Stimulated activated CD8-positive, alpha-beta memory T cell treated with anti-CD3 and anti-CD28 coated beads, Interleukin-2, amount 100 ng/mL, for 1 hour (primary cell): ENCODE measurements at places on chromosomes 13 and 19.

GRCh38 chr13:85545771-85546170 lies 253.4 kb downstream of the SLITRK6 start:
- no peak for DNase-seq

- DNase-seq = no peak
Observed at GRCh38 chr19:9431475-9431874, 3.9 kb downstream of the ZNF266 start.

DNA sequence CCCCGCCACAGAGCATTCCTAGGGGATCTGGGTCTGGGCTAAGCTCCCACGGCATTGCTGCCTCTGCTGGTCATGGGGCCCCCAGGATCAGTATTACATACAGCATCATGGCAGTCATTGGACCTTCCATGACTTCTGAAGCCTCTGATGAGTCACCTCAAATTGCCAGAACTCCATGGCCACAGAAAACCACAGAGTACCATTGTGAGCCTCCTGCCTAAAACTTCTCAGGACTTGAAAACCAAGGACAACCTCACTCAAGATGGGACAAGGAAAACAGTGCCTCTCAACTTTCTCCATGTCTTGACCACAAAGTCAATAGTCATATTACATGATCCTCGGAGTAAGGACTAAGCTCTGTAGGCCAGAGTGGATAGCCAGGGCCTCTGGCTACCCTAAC lies 306.0 kb downstream of the GPC5 start:
- no peak for DNase-seq

- no peak for DNase-seq
Observed at GRCh38 chr19:50030225-50030624, 4.4 kb downstream of the ZNF473 start.

- DNase-seq = no peak
Observed at GRCh38 chr13:33375421-33375820, 89.9 kb upstream of the STARD13 start.

- DNase-seq = no peak
Observed at GRCh38 chr19:15128162-15128770, 21.1 kb downstream of the SYDE1 start.

GRCh38 chr19:41548954-41549688 lies 26.8 kb upstream of the CEACAM21 start:
- DNase-seq = no peak

DNA sequence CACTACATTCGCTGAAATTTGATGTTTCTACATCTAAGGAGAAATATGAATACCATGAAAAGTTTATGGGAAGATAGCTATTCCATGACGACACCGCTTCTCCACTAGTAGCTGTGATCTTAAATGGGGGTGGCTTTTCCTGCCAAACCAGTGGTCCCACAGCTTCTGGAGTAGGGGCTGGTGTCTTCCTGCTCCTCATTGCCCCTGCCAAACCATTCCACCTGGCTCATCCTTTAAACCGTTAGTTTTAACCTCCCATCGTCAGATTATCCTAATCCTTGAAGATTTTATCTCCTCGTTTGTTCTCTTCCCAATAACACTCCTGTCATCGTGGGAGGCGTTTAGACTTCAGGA lies 568 bp upstream of the ZNF230 start:
- DNase-seq = no peak

DNA sequence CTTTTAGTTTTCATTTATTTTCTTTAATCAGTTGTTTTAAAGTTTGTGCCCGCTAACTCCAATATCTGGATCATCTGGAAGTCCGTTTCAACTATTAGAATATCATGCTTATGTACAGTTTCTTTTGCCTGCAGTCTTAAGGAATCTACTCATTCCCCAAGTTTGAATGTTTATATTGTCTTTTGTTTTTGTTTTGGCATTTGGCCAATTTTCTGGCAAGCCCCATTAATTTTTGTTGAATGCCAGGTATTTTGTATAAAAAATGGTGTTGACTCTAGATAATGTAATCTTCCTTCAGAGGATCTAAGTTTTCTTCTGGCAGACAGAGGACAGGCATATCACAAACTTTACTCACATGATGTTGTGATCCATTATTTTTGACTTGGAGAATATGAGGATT lies 11.1 kb upstream of the ZNF235 start:
- DNase-seq = no peak

- no peak for DNase-seq
Observed at GRCh38 chr19:10514211-10515145, 2.8 kb downstream of the S1PR5 start.

DNA sequence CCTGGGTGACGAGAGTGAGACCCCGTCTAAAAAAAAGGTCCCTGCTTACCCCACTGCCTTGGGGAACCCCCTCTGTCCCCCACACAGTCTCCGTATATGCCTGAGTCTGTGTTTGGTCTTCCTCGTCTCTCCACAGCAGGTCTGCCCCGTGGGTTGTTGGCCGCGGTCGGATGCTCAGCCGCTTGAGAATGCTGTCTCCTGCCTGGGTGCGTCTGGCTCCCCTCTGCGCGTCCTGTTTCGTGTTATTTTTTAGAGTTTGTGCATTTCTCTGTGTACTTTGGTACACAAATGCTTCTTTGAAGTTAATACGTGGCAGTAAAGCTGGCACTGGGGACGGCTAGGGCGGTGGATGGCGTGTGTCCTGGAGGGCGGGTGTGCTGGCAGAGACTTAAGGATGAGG lies 34.9 kb downstream of the KDM4B start:
- DNase-seq = no peak

DNA sequence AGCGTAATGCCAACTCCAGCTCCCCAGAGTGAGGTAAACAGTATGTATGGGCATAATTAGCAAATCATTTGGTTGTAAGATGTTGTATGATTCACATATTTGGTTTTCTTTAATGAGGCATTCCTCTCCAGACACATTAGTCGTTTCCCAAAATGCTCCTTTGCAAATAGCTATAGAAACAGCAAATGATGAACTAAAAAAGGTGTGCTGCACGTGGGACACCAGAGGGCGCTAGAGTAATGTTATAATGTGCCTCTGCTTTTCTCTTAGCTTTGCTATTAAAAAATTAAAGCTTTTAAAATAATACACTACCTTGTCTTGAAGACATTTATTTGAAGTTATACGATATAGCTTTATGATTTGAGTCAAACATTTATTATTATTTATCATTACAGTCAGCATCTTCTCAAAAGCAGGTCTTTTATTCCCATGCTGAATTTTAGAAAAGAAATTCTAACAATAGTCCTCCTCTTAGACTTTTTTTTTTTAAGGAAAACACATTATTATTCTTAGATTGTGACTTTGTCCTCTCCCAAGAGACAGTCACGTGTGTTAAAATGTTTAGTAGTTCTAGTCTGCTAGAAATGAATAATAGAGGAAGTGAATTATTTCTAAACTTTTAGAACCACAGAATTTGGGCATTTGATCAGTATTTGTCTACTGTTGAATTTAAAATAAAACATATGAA lies 121.6 kb upstream of the FRY start:
- DNase-seq = peak; percentile 32

- DNase-seq = no peak
Observed at GRCh38 chr13:74466864-74467263, 332.7 kb upstream of the KLF12 start.

GRCh38 chr19:2110822-2111221 lies 14.1 kb downstream of the IZUMO4 start:
- no peak for DNase-seq

DNA sequence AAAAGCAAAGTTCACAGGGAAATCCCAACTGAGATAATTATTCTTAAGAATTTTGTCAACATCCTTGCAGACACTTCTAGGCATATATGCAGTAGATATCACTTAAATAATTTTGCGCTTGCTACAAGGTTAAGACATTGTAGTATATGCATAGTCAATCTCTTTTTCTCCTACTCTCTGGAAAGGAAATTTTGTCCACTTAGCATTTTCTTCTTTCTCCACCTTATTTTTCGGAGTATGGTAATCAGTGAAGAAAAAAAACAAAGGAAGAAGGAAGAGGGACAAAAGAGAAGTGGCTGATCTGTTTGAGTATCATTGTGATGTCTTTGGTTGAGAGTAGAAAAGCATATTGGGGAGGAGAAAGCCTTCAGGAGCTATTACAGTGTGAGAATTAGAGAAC lies 104.6 kb downstream of the LACC1 start:
- DNase-seq = no peak

DNA sequence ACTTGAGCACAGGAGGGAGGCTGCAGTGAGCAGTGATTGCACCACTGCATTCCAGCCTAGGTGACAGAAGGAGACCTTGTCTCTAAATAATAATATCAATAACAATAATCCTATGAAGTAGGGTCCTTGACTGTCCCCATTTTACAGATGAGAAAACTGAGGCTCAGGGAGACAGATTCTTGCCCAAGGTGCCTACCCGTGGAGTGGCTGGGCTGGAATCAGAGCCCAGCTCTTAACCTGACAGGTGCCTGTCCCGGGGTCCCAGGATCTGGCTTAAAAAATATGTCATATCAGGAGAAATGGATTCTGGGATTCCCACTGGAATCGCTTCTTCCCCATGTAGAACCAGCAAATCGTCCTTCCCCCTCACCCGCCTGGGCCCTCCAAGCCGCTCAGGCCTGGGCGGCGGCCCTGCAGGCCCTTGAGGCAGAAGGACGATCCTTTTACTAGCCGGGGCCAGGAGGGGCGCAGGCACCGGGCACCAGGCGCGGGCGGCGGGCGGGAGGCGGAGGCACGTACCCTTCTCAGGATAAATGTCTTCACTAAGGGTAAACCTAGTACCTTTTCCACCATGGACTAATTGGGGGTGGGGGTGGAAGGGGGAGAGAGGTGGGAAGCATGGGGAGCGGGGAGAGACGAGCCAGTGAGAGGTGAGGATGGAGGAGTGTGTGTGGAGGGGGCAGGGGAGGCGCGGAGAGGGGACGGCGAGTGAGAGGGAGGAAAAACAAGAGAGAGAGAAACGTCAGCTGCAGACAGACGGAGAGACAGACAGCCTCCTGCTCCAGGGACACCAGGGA lies 60.6 kb downstream of the COLGALT1 start:
- no peak for DNase-seq

- DNase-seq = no peak
Observed at GRCh38 chr19:5925830-5926427, 11.9 kb downstream of the CAPS start.

DNA sequence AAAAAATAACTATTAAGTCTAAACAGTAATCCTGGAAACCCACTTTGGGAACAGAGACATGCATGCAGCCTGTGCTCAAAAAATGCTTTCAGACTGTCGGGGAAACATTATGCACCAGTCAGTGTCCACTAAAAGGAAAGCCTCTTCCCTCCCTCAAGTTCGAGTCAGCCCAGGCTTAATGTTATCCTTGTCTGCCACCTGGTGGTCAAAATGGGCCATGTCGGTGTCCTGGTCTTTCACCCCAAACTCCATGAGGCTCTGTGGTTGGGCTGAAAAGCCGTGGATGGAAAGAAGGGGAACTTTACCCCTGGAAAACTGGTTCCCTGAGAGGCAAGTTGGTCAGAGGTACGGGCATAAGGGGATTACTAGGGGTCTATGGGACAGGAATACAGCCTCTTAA lies 88.4 kb upstream of the ZNF492 start:
- no peak for DNase-seq

GRCh38 chr19:2208975-2209374 lies 27.2 kb downstream of the PLEKHJ1 start:
- no peak for DNase-seq

DNA sequence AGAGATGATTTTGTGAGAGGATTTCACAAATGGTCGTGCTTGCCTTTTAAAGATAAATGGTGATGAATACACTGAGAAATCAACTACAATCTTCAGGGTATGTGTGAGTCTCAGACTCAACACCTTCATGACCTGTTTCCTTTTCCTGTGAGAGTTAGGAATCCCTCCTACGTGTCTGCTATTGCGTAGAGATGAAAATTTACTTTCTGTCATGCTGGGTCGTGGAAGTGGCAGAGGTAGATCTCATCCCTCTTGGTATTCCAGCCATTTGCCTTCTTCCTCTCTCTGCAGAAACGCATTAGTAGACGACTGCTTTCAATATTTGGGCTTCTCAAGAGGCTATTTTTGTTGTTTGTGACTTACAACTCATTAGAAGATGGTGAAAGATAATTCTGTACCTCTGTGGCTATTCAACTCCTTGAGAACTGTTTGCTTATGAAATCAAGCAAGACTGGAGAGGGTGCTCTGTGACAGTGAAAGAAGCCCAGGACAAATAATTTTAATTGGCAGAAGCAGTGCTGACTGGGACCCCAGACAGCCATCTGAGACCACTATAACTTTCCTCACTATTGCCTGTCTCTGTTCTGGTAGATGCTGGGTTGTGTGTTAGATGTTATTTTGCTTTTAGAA lies 233.1 kb downstream of the LACC1 start:
- no peak for DNase-seq

GRCh38 chr19:38076337-38076736 lies 147.7 kb downstream of the DPF1 start:
- no peak for DNase-seq

DNA sequence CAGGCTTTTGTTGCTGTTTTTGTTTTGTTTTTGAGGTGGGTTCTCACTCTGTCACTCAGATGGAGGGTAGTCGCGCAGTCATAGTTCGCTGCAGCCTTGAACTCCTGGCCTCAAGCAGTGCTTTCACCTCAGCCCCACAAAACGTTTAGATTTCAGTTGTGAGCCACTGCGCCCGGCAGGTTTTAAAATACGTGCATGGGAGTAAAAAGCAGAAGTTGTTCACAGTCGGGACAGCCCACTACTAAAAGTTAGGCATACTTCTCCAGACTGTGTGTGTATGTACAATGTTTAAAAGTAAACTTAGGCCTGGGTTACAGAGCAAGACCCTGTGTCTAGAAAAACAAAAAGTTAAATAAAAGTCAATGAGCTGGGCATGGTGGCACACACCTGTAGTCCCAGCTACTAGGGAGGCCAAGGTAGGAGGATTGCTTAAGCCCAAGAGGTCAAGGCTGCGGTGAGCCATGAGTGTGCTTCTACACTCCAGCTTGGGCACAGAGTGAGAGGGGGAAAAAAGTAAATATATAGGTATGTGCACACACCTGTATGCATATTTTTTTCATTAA lies 6.1 kb downstream of the SAFB start:
- no peak for DNase-seq

GRCh38 chr13:25489238-25489637 lies 117.5 kb downstream of the ATP8A2 start:
- DNase-seq = no peak

DNA sequence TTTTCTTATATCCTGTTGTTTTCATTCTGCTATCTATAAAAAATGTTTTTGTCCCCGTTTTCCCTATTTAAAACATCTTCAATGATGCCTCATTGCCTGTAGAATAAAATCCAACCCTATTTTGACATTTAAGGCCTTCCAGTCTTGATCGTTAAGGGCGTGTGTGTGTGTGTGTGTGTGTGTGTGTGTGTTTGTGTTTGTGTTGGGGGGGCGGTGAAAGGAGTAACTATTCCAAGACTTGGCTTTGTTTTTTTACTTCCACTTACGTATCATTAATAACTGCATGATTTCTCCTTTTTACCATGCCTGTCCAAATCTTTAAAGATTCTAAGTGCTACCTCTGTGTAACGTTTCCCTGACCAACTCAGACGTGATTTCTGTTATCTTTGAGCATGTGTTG lies 784 bp downstream of the PIBF1 start:
- DNase-seq = no peak

- DNase-seq = no peak
Observed at GRCh38 chr13:38880397-38880796, 110.2 kb downstream of the STOML3 start.

- no peak for DNase-seq
Observed at GRCh38 chr13:25920277-25920676, 131.5 kb downstream of the SHISA2 start.
